ENCODE measurements at places on chromosomes 16 and 17.
A peak's percentile ranks its signal among the peaks of the same experiment; 100 is the strongest.

GRCh38 chr16:68948230-68948910, 105.0 kb downstream of the TANGO6 start:
- DNase-seq, result no peak

GRCh38 chr17:49193513-49194296, 16.7 kb downstream of the GNGT2 start:
- no peak for DNase-seq

- DNase-seq, result peak; percentile 18
These were observed 27.1 kb downstream of the OGFOD1 start for GRCh38 chr16:56478281-56479049.

DNA sequence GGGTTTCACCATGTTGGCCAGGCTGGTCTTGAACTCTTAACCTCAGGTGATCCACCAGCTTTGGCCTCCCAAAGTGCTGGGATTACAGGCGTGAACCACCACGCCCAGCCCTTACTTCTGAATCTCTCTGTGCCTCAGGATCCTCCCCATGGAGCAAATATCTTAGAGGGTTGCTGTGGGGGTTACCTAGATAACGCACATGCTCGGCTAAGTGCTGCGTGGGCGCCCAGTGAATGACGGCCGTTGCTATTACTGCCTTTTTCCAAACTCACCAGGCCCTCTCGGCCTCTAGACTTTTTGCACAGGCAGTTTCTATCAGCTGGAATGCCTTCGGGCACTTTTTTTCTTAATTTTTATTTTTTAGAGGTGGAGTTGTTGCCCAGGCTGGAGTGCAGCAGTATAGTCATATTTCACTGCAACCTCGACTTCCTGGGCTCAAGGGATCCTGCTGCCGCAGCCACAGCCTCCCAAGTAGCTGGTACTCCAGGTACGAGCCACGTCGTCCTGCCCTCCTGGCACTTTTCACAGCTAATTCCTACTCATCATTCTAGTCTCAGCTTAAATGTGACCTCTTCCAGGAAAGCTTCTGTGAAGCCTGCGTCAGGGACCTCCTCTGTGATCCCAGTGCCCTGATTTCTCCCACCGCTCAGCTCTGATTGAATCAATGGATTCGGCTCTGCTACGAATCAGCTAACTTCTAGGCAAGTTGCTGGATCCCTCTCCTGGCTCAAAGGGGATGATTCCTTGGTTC, 8.6 kb downstream of the CCDC102A start:
- no peak for DNase-seq

DNA sequence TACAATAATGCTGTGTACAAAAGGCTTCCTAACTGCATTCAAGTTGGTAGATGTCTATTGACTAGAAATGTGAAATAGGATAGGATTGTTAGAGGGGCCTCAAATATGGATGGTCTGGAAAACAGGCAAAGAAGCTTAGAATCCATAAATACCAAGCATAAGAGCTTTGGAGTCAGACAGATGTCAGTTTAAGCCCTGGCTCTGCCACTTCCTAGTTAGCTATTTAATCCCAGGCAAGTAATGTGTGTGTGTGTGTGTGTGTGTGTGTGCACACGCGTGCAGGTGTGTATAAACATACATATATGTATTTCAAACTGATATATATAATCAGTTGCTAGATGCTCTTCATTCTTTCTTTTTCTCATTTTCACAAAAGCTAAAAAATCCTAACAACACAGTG, 66.7 kb downstream of the MMD start:
- DNase-seq, result no peak

- no peak for DNase-seq
These were observed 3.7 kb upstream of the KREMEN2 start for GRCh38 chr16:2960183-2961010.

DNA sequence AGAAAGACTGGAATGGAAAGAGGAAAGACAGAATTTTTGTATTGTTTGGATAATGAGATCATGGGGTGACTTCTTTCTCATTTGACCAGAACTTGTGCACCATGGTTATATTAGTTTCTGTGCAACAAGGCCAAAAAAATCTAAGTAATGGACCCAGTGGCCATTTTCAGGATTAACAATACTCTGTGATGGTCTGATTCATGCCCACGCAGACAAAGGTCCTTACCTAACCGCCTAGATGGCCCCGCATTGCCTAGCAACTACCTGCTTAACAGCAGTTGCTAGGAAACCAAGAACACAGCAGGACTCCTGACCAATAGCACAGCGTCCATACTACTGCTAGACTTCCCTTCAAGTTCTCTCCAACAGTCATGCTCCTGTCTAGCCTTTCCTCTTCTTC, 22.4 kb downstream of the MIS12 start:
- no peak for DNase-seq

DNA sequence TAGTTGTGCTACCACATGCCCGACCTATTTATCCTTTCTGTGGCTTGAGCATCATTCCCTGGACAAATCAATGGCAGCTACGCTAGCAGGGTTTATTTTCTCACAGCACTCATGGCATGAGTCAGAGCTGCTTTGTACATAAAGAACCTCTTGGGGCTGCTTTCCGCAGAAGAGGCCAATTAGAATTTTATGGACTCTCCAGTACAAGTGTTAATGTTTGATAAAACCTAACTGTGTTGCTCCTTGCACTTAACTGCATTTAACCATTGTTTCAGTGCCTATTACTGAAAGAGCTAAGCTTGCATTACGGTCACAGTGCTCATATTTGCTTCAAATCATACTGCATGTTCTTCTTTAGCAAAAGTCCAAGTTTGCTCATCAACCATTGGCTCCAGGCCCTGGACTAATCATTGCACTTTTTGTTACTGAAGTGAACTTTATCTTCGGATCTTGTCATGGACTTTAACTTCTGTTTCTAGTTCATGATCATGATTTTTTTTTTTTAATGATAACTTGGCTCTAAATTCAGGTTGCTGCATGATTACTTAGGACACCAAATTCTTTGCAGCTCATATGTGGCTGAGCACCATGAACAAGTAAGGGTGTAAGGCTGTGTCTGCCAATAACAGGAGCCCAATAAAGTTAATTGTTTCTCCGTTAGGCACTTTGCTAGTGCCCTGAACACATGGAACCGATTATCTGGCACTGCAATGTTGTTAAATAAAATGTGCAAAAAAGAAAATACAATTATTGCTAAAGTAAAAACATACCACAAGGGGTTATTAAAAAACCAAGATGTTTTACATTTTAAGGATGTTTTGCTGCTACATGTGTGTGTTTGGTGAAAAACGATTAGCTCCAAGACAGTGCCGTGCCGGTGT, 492.2 kb downstream of the KCNJ2 start:
- DNase-seq, result no peak
